ENCODE measurements at places on chromosomes 12 and 14. TPM values are rescaled to one million over a fixed set of nuclear protein-coding genes. Genes with fewer than 3 reads are reported as not detected.

Gene CLEC1B
- polyA plus RNA-seq: 3.0 TPM

Gene ZDHHC22
- polyA plus RNA-seq: 0.08 TPM

Gene A2M
- 2,062 TPM for polyA plus RNA-seq

Gene CFAP73
- polyA plus RNA-seq: 3.2 TPM

Gene TMCC3
- polyA plus RNA-seq: 8.3 TPM

Gene FKBP3
- polyA plus RNA-seq: 103 TPM

Gene KLHDC1
- polyA plus RNA-seq: 8.2 TPM

Gene KRT85
- 0.06 TPM for polyA plus RNA-seq

Gene PROX2
- polyA plus RNA-seq: 2.3 TPM

Gene PPP1R3E
- polyA plus RNA-seq: 22.0 TPM

Gene SGPP1
- 20.2 TPM for polyA plus RNA-seq

Gene HOXC9
- 0.34 TPM for polyA plus RNA-seq

Gene PPP1R1A
- 3.0 TPM for polyA plus RNA-seq

Gene CALM1
- 610 TPM for polyA plus RNA-seq

Gene SMOC1
- polyA plus RNA-seq: 1.1 TPM

Gene TGM1
- 3.5 TPM for polyA plus RNA-seq

Gene P2RX2
- 5.3 TPM for polyA plus RNA-seq

Gene UNC79
- polyA plus RNA-seq: 0.52 TPM

Gene LTBP2
- 10.6 TPM for polyA plus RNA-seq

Gene LYZ
- 53.0 TPM for polyA plus RNA-seq

Gene LRRC10
- polyA plus RNA-seq: not detected

Gene ETFBKMT
- polyA plus RNA-seq: 3.1 TPM

Gene SPTB
- polyA plus RNA-seq: 4.3 TPM

Gene KCNC2
- 0.20 TPM for polyA plus RNA-seq

Gene P2RX7
- polyA plus RNA-seq: 1.5 TPM

Gene TOGARAM1
- 40.1 TPM for polyA plus RNA-seq

Gene CCDC197
- polyA plus RNA-seq: not detected

Gene OR4E2
- not detected for polyA plus RNA-seq

Gene RIPK3
- 2.8 TPM for polyA plus RNA-seq

Gene MFAP5
- polyA plus RNA-seq: 4.9 TPM

Gene DTX1
- polyA plus RNA-seq: 3.3 TPM

Gene CLEC14A
- polyA plus RNA-seq: 59.6 TPM

Gene RTL1
- 0.07 TPM for polyA plus RNA-seq

Gene RNU6-8
- not detected for polyA plus RNA-seq

Gene TAS2R8
- polyA plus RNA-seq: not detected
